Activated T-cell treated with anti-CD3 and anti-CD28 coated beads for 1 hour (primary cell): ENCODE measurements at places on chromosomes 16 and 17.

DNA sequence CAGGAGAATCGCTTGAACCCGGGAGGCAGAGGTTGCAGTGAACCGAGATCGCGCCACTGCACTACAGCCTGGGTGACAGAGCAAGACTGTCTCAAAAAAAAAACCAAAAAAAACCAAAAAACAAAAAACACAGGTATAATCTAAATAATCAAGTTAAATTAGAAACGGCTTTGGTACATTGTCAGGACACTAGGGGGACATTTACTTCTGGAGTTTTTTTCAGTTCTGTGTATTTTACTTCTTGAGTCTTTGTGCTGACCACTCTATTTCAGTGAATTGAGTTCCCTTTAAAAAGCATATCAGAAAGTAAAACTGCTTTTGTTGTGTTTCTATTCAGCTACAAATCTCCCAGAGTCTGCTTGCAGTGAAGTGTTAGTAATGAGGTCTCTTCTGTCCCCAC, 36.3 kb downstream of the DHRS7B start:
- no peak for DNase-seq

DNA sequence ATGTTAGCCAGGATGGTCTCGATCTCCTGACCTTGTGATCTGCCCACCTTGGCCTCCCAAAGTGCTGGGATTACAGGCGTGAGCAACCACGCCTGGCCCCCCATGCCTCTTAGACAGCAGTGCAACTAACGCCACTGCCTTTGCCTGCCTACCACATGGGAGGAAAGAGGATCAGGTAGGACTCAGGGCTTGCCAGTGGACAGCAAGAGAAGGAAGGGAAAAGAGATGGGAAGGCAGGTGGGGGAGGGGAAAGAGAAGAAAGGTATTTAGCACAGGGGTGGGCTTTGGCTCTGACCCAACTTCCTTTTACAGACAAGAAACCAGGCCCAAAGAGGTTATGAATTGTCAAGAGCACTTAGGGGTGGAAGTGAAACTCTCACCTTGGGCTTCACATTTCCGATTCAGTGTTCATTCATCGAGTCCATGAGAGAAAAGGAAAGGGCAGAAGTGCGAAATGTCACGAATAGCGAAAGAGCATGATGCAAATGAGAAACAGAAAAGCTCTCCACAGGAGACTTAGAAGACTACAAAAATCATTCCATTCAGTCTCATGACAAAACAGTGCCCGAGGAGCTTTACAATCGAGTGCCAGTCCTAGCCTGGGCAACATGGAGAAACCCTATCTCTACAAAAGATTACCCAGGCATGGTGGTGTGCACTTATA, 36.4 kb downstream of the CDK5R1 start:
- no peak for DNase-seq

- DNase-seq = no peak
Observed at GRCh38 chr16:11104168-11105037, 151.6 kb downstream of the SOCS1 start.

GRCh38 chr17:2821868-2822267, 25.6 kb downstream of the RAP1GAP2 start:
- DNase-seq = no peak

DNA sequence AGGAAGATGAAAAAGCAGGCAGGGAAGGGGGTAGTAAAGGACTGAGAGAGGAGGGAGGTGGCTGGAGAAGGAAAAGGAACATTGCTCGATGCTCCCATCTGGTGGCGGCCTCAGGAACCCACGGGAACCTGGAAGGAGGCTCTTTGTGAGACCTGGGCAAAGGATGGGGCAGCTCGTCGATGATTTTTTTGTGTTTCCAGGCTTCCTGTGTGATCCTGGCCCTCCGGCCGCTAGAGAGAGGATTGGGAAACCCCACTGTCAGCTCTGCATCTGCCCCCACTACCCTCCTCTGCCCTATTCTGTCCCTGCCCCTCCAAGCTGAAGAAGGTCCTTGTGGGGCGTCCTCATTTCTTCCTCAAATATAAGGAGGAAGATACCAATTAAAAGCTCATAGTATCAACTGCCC, 6.6 kb downstream of the WFIKKN2 start:
- DNase-seq = peak; percentile 38

DNA sequence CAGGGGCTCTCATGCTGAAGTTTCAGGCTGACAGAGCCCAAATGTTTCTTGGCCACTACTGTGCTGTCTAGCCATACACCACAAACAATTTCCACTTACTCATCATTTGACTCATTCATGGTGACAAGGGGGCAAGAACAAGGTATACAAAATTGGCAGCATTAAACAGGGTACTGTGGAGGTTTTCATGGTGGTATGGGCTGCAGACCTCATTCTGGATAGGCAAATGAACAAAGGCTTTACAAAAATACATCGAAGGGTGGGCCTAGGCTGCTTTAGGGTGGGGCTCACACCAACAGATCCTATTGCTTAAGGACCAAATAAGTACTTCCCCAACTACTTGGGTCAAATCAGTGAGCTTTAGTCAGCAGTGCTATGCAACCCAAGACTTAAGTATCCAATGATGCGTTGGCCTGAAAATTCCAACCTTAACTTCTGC, 53.0 kb downstream of the N4BP1 start:
- DNase-seq = no peak

- no peak for DNase-seq
Observed at GRCh38 chr16:57988929-57989328, 11.5 kb downstream of the ZNF319 start.

DNA sequence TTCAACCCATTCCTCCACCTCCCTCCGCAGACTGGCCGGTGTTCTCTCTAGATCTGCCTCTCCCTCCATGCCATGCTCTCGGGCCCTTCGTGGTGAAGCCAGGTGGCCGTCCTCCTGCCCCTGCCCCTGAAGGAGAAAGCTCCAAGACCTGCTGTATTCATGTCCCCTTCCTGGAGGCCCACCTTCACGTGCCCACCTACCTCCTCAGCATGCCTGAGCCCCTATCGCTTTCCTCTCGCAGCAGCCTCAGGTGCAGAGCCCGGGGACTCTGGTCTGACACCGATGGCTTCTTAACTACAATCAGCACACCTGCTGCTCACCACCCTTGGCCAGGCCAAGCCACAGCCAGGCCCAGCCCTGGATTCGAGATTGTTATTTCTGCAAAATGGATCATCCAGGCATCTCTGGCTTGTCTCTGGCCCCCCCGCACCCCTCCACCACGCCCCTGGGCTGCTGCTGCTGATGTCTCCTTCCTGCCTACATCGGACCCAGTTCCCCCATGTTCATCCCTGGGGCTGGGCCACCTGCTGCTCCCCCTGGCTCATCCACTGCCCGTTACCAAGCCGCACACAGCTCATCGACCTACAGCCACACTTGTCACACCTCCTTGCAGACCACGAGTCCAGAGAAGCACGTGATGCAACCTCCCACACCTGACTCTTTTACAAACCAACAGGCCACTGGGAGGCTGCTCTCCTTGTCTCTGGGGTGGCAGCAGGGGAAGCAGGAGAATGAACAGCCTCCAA, 32.5 kb upstream of the TNFRSF13B start:
- no peak for DNase-seq

- DNase-seq = no peak
Observed at GRCh38 chr16:61887903-61888302, 148.3 kb downstream of the CDH8 start.

DNA sequence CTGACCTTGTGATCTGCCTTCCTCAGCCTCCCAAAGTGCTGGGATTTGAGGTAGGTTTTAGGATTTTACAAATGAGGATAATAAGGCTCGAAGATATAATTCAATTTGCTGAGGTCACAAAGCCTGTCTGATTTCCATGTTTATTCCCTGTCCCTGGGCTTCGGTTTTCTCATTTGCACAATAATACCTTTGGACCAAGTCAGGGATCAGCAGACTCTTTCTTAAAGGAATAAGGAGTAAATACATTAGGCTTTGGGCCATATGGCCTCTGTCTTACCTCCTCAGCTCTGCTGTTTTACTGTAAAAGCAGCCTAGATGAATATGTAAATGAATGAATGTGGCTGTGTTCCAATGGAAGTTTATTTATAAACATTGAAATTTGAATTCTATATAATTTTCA, 442.8 kb downstream of the HS3ST4 start:
- no peak for DNase-seq

DNA sequence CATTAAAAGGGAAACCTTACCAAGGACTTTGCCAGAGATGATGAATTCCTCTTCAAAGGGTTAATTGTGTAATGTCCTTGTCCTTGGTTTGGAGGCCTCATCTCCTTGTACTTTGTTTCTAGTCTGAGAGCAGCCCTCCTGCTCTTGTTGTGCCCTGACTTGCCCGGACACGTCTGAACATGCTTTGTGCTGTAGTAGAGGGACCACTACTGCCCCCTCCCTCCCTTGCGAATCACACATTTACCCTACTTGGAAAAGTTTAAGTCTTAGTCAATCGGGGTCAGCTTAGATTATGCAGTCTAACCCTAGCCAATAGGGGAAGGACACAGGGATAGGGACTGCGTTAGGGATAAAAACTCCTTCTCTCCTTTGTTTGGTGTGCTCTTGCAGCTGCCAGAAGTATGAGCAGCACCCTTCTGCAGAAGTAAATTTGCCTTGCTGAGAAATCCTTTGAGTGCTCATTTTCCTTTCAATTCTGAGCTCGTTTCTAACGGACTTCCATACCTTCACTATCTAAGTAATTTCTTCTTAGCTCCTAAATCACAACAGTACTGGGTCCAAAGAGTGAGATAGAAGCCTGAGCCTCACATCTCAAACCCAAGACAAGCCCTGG, 26.4 kb upstream of the CLEC3A start:
- no peak for DNase-seq

DNA sequence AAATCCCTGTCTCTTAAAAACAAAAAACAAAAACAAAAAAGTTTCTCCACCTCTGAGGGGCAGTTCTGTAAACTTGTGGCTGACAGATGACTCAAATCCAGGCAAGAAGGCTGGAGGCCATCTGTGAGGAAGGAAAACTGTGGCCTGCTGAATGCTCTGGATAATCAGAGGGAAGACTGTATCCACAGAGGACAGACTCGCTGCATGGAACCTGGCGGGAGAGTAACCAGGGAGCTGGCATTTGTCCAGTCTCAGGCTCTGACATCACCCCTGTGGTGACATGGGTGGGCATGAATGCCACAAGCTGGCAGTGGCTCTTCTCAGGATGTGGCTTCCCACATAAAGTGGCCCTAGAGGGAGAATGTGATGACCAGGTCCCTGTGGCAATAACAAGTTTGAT, 2.8 kb upstream of the KSR1 start:
- DNase-seq = no peak

DNA sequence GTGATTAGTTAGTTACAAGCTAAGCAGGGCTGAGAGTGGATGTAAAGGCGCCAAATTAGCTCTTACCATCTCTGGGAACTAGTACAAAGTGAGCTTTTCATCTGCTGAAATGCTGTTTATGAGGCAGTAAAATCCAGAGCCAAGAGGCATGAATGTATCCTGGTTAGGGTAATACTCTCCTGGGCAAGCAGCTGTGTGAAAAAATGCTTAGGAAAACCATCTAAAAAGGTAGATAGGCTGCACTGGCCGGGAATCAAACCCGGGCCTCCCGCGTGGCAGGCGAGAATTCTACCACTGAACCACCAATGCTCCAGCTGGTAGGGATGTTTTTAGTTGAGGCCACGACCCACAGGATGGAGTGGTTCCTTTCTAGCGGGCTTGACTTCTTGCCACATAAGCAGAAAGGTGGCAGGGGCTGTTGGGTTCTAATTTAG, 23.0 kb downstream of the VAC14 start:
- DNase-seq = no peak

DNA sequence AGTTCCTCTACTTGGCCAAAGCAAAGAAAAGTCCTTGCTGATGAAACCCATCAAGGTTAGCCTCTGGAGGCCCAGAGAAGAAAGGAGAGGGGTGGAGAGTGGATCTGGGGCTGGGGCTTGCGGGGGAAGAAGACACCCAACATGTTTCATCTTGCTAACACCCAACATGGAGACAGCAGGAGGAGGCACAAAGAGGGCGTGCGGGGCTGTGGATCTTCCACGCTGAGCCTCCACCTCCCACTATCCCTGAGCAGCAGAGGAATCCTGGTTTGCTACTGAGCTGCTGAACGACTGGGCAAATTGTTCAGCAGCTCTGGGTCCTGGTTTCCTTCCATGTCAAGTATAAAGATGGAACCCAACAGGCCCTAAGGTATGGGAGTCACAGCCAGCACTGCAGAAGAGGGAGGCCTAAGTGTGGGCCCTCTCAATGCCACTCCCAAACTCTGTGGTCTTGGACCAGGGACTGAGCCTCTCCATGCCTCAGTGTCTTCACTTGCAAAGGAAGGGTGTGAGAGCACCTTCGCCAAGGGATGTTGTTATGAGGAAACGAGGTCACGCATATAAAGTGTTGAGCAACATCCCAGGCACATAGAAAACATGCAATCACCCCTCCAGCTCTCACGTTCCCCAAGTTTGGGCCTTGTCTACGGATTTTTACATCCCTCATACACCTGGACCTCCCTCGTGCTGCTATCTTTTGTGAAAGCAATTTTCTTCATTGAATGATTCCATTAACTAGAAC, 122.5 kb downstream of the XYLT1 start:
- no peak for DNase-seq

DNA sequence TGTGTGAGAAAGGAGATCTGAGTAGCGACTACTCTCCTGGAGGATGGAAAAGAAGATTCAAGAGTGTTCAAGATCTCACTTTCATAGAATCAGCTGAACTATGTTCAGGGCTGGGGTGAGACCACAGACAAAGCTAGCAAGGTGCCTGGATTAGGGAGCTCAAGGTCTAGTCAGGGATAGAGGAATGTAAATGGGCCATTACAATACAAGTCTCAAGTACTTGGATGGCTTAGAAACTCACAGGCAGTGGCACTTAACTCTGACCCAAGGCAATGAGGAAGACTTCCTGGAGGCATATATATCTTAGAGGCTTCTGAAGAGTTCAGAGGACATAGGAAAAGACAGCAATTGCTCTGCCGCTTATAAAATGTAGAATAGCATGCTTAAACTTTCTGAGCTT, 184.9 kb upstream of the CDH11 start:
- DNase-seq = no peak

GRCh38 chr16:78177987-78178386, 78.5 kb downstream of the WWOX start:
- DNase-seq = no peak

- DNase-seq = no peak
Observed at GRCh38 chr17:40526668-40527067, 25.2 kb upstream of the TNS4 start.

- no peak for DNase-seq
Observed at GRCh38 chr17:75679706-75680211, 12.6 kb downstream of the SAP30BP start.

- DNase-seq = no peak
Observed at GRCh38 chr16:16863672-16864071, 484.7 kb downstream of the NPIPA7 start.

- DNase-seq = no peak
Observed at GRCh38 chr17:78892936-78893379, 10.0 kb downstream of the CEP295NL start.

- DNase-seq = peak; percentile 37
Observed at GRCh38 chr16:50602531-50603205, 54.5 kb downstream of the NKD1 start.
